Motor neuron (in vitro differentiated cells): ENCODE measurements at places on chromosomes 1 and 21.

DNA sequence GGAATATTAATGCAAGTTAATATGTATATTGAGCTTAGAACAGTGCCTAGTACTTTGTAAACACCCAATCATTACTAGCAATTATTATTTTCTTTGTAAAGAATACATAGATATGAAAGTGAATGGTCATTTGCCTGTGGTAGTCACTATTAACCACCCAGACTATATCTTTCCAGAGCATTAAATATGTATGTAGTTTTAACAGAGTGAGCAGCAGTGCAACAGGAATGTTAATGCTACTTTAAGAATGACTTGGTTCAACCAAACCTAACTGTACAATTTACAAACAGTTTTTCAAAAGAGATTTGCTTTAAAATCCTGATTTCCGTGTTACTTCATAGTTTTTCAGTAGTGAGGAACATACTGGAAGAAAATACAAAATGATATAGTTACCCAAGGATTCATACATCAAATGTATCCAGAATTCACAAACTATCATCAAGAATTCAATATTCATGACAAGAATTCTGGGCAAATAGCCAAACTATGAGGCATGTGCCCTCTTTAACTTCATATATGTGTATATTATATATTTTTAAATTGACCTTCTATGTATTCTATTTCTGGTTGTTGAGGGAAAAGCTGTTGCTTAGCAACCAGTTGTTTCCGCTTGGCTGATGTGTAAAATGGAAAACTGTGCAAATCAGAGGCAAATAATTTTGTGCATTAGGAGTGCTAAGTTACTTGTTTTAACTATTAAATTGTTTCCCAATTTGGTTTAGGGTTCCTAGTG is 34.9 kb upstream of the IVNS1ABP start:
- ATAC-seq: no peak

GRCh38 chr1:18951818-18952391 is 4.6 kb downstream of the IFFO2 start:
- ATAC-seq: no peak

DNA sequence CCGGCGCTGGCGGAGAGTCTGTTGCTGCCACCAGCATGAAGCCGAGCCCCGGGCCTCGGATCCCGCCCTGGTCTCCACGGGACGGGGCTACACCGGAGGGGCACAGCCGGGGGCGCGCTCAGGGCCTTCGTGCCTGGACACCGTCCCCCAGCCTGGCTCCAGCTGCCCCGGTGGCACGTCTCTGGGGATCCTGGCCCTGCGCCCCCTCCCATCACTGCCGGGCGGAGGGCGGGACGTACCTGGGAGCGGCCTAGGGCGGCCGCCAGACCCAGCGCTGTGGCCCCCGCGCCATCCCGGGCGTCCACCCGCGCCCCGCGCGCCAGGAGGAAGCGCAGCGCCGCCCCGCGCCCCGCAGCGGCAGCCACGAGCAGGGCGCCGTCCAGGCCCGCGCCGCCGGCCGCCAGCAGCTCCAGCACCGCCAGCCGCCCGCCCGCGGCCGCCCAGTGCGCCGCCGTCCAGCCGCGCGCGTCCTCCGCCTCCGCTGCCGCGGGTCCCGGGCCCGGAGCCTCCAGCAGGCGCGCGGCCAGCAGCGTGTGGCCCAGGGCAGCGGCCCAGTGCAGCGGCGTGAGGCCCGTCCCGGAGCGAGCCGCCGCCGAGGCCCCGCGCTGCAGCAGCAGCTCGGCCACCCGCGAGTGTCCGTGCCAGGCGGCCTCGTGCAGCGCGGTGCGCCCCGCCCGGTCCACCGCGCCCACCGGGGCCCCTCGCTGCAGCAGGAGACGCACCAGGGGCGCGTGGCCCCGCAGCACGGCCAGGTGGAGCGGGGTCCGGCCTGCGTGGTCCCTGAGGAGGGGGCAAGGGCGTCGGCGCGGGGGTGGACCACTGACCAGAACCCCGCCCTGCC is 1.0 kb downstream of the ANKRD65 start:
- ATAC-seq: peak; percentile 82

- no peak for ATAC-seq
Observed at GRCh38 chr1:30362603-30362990, 360.8 kb downstream of the MATN1 start.

- ATAC-seq: peak; percentile 69
Observed at GRCh38 chr1:2493691-2494322, 17.7 kb downstream of the PLCH2 start.

- no peak for ATAC-seq
Observed at GRCh38 chr1:54995013-54995760, 3.5 kb upstream of the BSND start.

- no peak for ATAC-seq
Observed at GRCh38 chr21:41519806-41520559, 12.0 kb upstream of the TMPRSS2 start.

DNA sequence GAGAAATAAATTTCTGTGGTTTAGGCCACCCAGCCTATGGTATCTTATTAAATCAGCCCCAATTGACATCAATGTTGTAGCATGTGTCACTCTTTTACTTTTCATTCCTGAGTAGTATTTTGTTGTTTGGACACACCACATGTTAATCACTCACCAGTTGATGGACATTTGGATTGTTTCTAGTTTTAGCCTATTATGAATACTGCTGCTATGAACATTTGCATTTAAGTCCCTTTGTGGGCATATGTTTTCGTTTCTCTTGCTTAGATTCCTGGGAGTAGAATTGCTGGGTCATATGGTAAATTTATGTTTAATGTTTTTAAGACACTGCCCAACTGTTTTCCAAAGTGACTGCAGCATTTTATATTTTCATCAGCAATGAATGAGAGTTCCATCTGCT is 50.2 kb upstream of the NUF2 start:
- no peak for ATAC-seq

GRCh38 chr21:26154753-26155152 is 15.8 kb downstream of the APP start:
- peak; percentile 65 for ATAC-seq

DNA sequence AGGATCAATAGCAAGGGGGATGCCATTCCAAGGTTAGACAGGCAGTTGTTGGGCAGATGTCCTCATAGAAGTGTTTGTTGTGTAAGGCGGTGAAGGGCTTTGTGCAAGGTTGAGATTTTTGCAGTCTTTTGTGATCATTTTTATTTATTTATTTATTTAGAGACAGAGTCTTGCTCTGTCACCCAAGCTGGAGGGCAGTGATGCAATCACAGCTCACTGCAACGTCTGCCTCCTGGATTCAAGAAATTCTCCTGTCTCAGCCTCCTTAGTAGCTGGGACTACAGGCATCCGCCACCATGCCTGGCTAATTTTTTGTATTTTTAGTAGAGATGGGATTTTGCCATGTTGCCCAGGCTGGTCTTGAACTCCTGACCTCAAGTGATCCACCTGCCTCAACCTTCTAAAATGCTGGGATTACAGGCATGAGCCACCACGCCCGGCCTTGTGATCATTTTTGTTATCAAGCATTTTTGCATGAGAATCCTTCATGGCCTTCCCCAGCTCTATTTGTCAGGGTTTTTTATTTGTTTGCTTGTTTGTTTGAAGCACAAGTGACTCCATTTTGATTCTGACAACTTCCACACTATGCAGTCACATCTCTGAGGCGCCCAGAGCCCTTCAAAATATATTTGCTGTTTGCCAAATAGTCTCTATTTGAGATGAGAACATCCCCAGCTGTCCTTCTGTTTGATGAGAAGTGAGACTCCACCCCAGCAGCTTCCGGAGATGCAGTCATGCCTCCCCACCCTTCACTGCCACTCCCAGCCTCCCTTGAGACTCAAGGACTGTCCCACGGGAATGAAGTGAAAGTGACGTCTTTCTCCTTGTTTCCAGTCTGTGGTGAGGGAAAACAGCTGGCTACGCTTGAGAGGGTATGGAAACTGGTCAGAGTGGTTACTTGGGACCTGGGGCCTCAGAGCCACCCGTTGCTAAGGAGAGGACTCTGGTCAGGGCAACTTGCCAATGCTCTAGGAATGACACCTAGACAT is 38.0 kb downstream of the TMEM50B start:
- ATAC-seq: no peak

GRCh38 chr1:204888294-204888693 is 17.6 kb downstream of the NFASC start:
- ATAC-seq: no peak

DNA sequence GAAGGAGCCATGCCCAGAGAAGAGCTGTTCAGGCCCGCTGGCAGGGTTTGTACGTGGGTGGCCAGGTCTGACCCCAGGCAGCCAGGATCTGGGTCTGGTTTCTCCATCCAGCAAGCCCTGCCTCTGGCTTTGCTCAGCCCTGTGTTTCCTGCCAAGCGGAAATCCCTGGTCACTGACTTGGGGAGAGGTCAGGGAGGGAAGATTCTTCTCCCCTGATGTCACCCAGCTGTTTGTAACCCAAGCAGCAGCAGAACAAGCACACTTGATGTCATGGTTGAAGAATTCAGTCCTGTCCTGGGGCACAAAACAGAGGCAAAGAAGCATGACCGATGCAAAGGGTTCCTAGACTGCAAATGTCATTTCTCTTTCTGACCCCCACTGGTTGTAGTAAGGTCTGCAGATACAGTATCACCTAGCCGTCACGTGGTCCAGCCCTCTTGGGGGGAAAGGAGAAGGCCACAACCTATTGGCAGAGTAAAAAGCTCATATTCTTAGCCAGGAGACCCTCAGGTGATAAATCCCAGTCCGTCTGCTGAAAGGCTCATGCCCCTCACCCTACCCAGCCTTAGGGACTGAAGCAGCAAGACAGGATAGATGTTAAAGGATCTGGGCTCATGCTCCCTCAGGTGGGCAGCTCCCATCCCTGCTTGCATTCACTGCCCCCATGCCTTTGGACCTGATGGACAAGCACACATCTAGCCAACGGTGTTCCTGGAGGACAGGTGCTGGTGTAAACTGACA is 120.9 kb downstream of the SYT2 start:
- peak; percentile 66 for ATAC-seq

- no peak for ATAC-seq
Observed at GRCh38 chr1:218436997-218437396, 91.9 kb downstream of the TGFB2 start.

DNA sequence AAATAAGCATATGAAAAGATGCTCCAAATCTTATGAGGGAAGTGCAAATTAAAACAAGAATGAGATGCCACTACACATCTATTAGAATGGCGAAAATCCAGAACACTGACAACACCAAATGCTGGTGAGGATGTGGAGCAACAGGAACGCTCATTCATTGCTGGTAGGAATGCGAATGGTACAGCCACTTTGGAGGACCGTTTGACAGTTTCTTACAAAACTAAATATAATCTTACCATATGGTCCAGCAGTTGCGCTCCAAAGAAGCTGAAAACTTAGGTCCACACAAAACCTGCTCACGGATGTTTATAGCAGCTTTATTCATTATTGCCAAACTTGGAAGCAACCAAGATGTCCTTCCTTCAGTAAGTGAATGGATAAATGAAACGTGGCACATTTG is 50.3 kb downstream of the POFUT2 start:
- ATAC-seq: no peak

- no peak for ATAC-seq
Observed at GRCh38 chr1:168400139-168400538, 119.5 kb downstream of the TBX19 start.

DNA sequence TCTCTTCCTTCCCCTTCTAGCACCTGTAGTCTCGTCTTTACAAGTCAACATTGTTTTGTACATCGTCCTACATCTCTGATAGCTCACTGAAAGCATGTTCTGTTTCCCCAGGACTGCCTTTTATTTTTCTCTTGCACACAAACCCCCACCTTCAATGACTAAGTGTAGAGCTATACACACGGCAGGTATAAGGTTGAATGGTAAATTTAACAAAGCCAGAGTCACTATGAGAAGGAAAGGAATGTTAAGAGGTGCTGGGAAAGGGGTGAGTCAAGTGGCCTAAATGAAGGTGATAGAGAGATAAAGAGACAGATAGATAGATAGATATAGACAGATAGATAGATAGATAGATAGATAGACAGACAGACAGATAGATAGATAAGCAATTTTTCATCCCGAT is 134.3 kb upstream of the ATP1B1 start:
- ATAC-seq: no peak

- no peak for ATAC-seq
Observed at GRCh38 chr1:5691795-5692509, 300.3 kb downstream of the NPHP4 start.

GRCh38 chr1:30725450-30726095 is 2.2 kb upstream of the MATN1 start:
- no peak for ATAC-seq

GRCh38 chr1:51009381-51009780 is 39.3 kb downstream of the CDKN2C start:
- peak; percentile 67 for ATAC-seq

- peak; percentile 56 for ATAC-seq
Observed at GRCh38 chr1:166350490-166350889, 183.7 kb upstream of the FAM78B start.

GRCh38 chr1:58964880-58965279 is 181.0 kb upstream of the JUN start:
- no peak for ATAC-seq

DNA sequence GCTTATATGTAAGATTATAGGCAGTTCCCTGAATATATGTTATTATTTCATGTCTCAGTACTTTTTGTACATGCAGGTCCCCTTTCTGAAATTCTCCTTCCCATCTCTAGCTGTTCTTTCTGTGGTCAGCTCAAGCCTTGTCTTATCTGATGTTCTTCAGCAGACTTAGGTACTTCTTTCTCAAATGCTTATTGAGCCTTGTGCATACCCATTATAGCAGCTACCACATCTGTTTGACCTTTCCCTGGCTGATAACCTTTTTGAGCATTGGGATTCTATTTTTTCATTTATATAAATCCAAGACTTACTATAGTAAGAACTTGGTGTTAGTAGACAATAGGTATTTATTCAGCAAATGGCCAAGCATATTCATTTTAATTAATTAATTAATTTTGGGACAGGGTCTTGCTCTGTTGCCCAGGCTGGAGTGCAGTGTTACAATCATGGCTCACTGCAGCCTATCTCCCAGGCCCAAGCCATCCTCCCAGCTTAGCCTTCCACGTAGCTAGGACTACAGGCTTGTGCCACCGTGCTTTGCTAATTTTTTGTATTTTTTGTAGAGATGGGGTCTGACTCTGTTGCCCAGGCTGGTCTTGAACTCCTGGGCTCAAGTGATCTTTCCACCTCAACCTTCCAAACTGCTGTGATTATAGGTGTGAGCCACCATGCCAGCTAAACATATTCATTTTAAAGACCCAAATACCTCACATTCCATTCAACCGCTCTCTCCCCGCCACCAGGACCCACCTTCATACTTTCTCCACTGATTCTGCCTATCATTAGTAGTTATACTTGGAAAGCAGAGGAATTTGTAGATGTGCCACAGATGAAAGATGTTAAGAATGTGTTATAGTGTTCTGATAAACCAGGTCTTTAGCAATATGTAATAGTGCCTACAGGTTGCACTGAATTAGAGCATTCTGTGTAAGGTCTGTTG is 16.7 kb downstream of the TIPRL start:
- ATAC-seq: no peak

DNA sequence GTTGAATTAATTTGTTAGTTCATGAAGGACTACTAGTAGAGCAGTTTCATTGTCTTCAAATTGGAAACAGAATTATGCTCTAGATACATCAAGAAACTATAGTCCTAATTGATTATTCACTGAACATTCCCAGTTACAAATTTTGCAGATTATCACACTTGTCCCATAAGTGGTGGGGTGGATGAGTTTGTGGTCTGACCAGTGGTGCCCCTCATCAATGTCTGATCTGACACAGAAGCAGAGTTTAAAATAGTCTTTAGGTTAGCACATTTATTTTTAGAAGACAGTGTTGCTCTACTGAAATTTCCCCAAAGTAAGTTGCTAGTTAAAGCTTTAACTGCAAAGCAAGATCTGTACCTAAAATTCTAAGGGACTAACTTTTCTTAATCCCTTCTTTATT is 42.9 kb downstream of the INKA2 start:
- ATAC-seq: no peak
